Dermis blood vessel endothelial cell (primary cell): ENCODE measurements at places on chromosomes 2 and 18.

GRCh38 chr2:231927566-231927890, 1.3 kb upstream of the NPPC start:
- no peak for DNase-seq

DNA sequence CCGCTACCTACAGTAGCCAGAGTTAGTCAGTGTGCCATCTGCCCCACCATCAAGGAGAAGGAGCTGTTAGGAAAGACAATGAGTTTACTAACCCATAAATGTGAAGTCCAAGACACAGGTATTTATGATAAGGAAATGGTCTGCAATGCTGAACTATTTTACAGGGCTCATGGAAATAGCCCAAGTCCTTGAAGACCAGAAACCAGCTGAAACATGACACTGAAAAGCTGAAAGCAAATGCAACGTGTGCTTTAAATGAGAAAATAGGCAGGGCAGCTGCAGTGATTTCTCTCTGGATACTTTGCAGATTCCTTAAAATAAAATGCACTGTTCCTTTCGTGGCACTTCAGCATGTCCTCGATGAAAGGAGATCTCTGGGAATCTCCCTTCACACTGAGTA, 256.4 kb upstream of the TCF4 start:
- no peak for DNase-seq

- DNase-seq = no peak
Measured at GRCh38 chr2:27148801-27149439, at the start of gene TCF23. Gene TCF23, plus strand, starts transcription at chr2:27149004. Its CDS starts 130 bp downstream, at chr2:27149134.

DNA sequence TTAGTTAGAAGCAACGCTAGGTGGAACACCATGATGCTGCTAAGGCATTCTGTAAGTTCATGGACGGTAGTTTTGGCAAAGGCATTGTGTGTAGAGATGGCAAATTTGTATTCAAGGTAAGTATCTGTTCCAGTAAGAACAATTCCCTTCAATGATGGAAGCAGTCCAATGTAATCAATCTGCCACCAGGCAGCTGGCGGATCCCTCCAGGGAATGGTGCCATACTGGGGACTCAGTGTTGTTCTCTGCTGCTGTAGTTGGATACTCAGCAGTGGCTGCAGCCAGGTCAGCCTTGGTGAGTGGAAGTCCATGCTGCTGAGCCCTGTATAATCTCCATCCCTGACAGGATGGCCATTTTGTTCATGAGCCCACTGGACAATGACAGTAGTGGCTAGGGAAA, 62.8 kb downstream of the ARL6IP6 start:
- DNase-seq = no peak

GRCh38 chr2:149062531-149062930, 24.0 kb downstream of the LYPD6B start:
- DNase-seq = no peak

DNA sequence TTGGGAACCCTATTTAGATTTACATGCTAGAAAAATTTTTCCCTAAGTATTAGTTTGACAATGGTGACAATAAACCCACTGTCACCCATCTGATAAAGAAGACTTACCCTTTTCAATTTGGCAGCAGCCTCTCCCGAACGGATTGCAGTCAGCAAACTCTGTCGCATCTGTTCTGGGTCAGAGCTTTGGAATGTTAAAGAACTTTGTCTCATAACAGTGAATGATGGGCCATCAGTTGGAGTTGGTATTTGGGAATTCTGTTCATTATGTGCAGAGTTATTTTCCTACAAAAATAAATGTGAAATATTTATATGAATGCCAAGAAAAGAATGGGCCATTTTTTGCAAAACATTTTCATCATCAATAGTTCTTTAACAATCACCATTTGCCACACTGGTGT, 70.8 kb upstream of the GRB14 start:
- no peak for DNase-seq

DNA sequence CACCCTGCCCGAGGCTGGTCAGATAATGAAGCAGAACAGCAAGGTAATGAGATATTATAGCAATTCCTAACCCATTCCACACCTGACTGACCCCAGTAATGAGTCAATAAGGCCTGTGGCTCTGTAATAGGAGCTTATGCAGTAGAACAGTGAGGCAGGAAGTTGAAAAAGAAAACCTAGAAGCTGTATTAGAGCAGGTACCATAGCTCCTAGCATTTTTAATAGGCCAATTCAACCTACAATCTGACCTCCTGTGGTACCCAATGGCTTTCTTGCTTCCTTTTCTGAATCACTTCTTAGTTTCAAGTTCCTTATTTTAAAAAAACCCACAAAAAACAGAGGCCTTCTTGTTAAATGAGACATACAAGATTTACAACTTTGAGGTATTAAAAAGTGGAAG, 43.6 kb upstream of the MAP2 start:
- DNase-seq = no peak

DNA sequence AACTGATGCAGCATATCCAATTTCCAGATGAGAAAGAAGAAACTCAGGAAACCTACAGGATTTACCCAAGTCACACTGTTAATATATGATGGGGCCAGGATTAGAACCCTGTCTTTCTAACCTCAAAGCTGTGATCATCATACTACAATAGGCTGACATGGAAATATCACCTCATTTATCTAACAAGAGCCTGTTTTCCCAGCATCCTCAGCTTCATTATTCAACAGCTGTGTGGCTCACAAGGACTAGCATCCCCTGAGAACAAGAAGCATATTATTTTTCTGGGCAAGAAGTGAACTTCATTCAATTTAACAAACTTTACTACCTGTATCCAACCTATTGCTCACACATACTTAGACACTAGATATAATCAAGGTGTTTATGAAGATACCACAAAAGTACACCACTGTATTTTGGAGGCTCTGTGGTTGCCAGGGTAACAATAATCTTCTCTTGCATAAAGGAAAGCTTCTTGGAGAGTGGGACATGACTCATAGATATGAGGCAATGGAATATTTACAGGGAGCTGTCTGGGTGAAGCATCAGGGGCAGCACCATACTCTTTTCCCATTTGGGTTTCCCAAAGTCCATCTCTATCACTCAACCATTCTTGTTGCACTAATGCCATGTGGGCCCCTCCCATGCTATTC, 218.2 kb downstream of the RAD51AP2 start:
- DNase-seq = no peak

DNA sequence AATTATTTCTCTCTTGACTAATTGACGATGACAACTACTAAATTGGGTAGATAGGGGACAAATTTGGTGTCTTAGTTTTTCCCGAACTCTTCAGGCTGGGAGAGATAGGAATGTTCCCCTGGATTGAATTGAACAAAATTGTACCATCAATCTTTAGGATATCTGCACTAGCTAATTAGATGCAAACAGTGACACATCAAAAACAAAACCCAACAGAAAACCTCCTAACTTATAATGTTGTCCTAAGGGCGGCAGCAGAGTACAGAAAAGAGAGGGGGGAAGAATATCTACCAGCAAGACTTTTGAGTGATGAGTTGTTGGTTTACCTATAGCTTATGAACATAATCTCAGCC, 342.9 kb downstream of the INSIG2 start:
- DNase-seq = no peak

- no peak for DNase-seq
Measured at GRCh38 chr18:47917923-47918610, 12.4 kb downstream of the SMAD2 start.

DNA sequence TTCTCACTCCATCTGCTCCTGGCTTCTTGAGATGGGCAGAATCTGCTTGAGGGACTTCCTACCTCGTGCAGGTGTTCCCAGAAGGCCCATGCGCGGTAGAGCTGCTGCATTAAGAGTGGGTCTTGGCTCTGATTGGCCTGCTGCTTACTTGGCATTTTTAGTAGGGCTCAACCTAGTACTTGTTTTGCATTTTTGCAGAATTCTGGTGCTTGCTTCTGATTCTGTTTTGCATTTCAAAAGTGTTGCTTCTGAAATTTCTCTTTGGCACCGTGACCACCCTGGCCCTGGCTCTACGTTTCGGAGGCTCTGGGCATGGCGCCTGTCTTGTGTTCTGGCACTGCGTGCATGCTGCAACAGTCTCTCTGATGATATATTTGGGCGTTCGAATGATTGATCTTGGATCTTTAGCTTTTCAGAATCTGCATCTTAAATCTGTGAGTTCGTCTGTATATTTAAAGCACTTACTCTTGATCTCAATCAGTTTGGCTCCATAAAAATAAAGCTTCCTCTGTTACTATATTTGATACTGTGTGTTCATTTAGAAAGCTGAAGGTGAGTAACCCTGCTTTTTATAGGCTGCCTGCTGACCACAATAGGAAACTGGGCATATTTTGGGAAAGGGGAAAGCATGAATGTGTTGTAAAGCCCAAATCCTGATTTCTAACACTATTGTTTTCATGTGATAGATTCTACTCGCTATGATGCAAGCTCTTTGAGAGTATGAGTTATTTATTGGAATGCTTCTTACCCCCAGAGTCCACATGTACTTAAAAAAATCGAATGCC, 22.2 kb downstream of the EFR3B start:
- DNase-seq = no peak

GRCh38 chr2:234492717-234493485, 4.0 kb downstream of the ARL4C start:
- DNase-seq = no peak

GRCh38 chr2:203510941-203511305, 24.2 kb downstream of the RAPH1 start:
- no peak for DNase-seq

GRCh38 chr2:77325395-77325794, 196.8 kb downstream of the LRRTM4 start:
- no peak for DNase-seq

GRCh38 chr2:209547726-209548125, 123.9 kb downstream of the MAP2 start:
- DNase-seq = no peak

GRCh38 chr2:99554871-99555270, 65.1 kb upstream of the REV1 start:
- DNase-seq = no peak

DNA sequence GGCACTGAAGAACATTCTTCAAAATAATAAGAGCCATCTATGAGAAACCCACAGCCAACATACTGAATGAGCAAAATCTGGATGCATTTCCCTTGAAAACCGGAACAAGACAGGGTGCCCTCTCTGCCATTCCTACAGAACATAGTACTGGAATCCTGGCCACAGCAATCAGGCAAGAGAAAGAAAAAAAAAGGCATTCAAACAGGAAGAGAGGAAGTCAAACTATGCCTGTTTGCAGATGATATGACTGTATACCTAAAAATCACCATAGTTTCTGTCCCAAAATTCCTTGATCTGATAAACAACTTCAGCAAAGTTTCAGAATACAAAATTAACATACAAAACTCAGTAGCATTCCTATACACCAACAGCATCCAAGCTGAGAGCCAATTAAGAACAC, 119.5 kb upstream of the PARD3B start:
- peak; percentile 29 for DNase-seq

GRCh38 chr2:173109253-173110188, 33.9 kb downstream of the MAP3K20 start:
- DNase-seq = no peak
